ENCODE measurements at places on chromosomes 16 and 17.

GRCh38 chr17:44677136-44677535 lies 12.4 kb downstream of the CCDC43 start:
- DNase-seq = no peak

DNA sequence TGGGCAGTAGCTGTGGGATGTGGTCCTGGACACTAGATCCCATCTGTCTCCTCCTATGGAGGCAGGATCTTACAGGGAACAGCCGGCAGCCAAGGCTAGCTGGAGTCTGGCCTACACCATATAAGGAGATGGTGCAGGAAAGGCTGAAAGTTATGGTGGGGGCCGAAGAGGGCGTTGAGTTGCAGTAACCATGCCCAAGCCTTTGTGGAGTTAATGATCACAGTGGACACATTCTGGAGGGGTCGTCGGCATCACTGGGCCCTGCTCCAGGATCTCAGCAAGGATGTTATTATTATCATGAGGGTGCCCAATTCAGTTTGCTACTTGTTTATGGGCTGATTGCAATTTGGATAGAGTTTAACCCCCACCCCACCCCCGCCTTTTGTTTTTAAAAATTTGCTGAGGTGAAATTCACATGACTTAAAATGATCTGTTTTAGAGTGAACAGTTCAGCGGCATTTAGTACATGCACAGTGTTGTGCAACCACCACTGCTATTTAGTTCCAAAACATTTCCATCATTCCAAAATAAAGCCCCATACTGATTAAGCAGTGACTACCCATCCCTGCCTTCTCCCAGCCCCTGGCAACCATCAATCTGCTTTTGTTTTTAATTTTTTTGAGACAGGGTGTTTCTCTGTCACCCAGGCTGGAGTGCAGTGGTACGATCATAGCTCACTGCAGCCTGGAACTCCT lies 184.3 kb upstream of the CACNG3 start:
- DNase-seq = no peak

DNA sequence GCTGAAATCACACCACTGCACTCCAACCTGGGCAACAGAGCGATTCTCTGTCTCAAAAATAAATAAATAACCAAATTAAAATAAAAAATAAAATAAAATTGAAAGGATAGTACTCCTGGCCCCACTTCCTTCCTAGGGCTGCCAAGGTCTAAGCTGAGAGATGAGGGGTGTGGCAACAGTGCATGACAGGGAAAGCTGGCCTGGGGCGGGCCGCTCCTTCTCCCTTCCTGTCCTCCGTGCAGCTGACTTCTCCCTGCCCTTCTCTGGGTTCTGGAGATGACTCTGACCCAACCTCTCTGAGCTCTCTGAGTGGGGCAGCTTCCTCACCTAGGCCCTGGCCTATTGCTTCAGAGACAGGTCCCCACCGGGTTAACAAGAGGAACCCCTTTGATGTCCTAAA lies 8.7 kb upstream of the SLC25A39 start:
- no peak for DNase-seq

DNA sequence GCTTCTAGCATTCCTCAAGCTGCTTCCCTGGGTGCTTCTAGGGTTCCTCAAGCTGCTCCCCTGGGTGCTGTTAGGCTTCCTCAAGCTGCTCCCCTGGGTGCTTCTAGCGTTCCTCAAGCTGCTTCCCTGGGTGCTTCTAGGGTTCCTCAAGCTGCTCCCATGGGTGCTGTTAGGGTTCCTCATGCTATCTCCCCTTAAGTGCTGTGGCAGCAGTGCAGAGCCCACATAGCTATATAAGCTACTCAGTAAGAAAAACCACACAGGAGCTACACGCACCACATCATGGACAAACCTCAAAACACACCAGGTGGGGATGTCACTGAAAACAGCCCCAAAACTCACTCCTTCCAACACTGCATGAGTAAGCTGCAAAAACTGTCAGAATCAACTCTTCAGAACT lies 35.2 kb downstream of the ANKRD11 start:
- DNase-seq = no peak

DNA sequence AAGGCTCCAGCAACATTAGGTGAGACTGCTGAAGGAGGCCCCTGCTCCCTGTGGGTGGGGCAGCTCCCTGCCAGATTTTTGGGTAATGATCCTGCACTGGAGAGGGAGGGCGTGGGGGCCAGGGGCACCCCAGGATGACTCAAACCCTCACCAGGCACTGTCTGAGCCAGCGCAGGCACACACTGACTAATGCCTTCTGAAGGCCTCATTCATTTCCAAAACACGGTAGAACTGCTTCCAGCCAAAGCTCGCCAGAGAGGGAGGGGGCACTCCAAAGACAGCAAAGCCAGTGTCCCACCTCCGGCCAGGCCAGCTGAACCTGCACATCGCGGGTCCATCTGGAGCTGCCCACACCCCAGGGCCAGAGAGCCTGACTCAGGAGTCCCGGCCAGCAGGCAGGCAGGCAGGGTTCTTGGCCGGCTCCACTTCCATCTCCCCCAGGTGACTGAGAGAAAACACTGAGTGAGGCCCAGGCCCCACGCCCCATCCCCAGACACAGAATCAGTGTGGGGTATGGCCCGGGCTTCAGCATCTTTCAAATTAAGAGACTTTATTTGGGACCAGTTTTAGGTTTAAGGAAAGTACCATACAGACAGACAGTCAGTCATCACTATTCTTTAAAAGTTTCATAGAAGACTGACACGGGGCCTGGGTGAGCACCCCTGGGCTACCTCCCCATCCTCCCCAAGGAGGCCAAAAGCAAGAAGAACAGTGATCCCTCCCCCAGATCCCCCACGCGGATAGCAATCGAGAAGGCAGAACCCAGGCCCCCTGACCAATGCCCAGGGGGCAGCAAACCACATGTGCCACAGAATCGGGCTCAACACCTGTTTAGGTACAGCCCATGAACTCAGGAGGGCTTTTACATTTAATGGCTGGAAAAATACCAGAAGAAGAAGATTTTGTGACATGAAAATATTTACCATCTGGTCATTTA lies 2.3 kb downstream of the PIEZO1 start:
- no peak for DNase-seq

DNA sequence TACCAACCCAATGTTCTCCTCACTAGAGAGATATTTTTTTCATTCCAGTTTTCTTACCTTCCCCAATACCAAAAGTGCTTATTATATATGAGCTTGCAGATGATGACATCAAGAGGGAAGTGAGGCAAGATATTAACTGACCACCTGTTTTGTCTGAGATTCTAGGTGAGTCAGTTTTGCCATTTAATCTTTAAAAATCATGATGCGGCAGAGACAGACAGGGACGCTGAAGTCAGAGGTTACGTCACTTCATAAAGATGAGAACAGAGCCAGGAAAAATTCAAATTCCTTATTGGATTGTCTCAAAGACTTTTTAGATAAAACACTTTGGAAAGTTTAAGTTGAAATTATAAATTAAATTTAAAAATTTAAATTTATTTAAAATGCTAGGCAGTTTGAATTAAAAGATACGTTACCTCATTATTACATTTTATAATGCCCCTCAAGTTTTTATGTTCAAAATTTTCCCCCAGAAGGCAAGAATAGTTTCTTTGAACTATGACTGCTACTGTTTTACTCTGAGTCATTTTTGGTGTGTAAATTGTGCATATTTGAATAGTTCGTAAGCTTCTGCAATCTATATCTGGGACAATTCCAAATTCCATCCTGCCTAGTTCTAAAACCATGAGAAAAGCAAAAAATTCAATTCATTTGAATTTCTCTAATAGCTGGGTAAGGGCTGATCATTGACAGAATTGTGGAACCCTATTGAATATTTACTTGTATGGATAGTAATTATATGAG lies 839.6 kb upstream of the GOT2 start:
- DNase-seq = no peak

DNA sequence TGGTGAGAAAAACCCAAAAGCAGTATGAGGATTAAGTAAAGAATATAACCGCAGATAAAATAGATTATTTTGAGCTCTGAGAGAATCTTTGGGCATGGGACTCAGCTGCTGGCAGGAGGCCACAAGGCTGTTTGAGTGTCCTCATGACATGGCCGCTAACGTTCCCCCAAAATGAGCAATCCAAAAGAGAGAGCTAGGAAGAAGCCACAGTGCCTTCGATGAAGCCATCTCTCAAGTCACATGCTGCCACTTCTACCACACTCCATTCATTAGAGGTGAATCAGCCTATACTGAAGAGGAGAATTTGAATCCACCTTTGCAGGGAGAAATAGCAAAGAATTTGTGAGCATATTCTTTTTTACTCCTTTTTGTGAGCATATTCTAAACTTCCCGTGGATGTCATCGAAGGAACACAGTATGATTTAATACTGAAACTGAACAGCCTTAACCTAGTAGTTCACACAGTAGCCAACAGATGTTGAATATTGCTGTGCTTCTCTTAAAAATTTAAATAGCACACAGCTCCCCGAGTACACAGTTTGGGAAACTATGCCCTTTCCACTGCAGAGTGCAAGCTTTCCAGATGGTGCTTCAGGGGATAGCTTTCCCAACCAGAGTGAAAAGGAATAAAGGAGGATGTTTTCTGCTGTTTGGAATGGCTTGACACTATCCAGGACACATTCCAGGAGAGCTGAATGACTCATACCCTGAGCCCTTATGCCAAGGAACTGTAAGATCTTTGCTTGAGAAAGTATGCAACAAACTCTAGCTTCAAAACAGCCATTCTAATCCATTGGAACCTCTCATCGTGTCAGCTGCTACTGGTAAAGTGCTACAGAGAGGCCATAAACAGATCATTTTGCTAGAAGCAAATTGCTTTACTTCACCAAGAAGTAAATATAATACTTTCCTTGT lies 33.9 kb downstream of the ANKFY1 start:
- DNase-seq = no peak

GRCh38 chr16:87697256-87697655 lies 68.5 kb downstream of the KLHDC4 start:
- no peak for DNase-seq

All from esophagus squamous epithelium (tissue), 5 donors.